ENCODE measurements at places on chromosomes 5 and 9. TPM values are rescaled to one million over a fixed set of nuclear protein-coding genes. Genes with fewer than 3 reads are reported as not detected.

The GPR107 gene
- 20.2 TPM for total RNA-seq

The DNM1 gene
- total RNA-seq: 0.27 TPM

The QRFP gene
- total RNA-seq: not detected

The NAIP gene
- total RNA-seq: 0.99 TPM

The ITK gene
- not detected for total RNA-seq

The PCDHA1 gene
- total RNA-seq: not detected

The POLR3G gene
- total RNA-seq: 32.8 TPM

The TRPM6 gene
- total RNA-seq: 0.08 TPM

The CTSV gene
- total RNA-seq: 26.3 TPM

The CCDC180 gene
- 0.39 TPM for total RNA-seq

The FOXI1 gene
- not detected for total RNA-seq

The PLK2 gene
- total RNA-seq: 166 TPM

The ARHGEF28 gene
- total RNA-seq: 39.7 TPM

The GPR150 gene
- 0.47 TPM for total RNA-seq

The SPATA31E1 gene
- not detected for total RNA-seq

The SPINK14 gene
- total RNA-seq: not detected

The LIX1 gene
- total RNA-seq: not detected

The TMEFF1 gene
- 0.62 TPM for total RNA-seq

The SLC34A3 gene
- total RNA-seq: not detected

The ENTPD2 gene
- total RNA-seq: 0.39 TPM

The SNX18 gene
- total RNA-seq: 18.6 TPM

The IFNK gene
- total RNA-seq: 4.3 TPM

The TMEM215 gene
- not detected for total RNA-seq

The SKP2 gene
- 27.9 TPM for total RNA-seq

The ZFP37 gene
- 0.80 TPM for total RNA-seq

The SLC45A2 gene
- total RNA-seq: not detected

The PCDHGA8 gene
- 0.08 TPM for total RNA-seq

The FAM221B gene
- total RNA-seq: not detected

The MTAP gene
- total RNA-seq: 42.2 TPM

The GADD45G gene
- not detected for total RNA-seq

The PLAC8L1 gene
- 0.23 TPM for total RNA-seq

The MLANA gene
- total RNA-seq: not detected

The LCN6 gene
- not detected for total RNA-seq

The LEAP2 gene
- 0.16 TPM for total RNA-seq

The LCN2 gene
- total RNA-seq: 22.4 TPM

The PBX3 gene
- total RNA-seq: 22.8 TPM

Data from hair follicular keratinocyte (primary cell).